ENCODE measurements at places on chromosomes 6 and 20. TPM values are rescaled to one million over a fixed set of nuclear protein-coding genes. Genes with fewer than 3 reads are reported as not detected.

HLA-DRA gene
- 3.9 TPM for total RNA-seq

C20orf141 gene
- total RNA-seq, result not detected

SLC22A7 gene
- 0.31 TPM for total RNA-seq

PRR18 gene
- 0.47 TPM for total RNA-seq

- no peak for DNase-seq
Measured at GRCh38 chr6:46465294-46466165, 25.7 kb downstream of the RCAN2 start.

GRCh38 chr20:48336597-48336996 is 491.2 kb downstream of the PREX1 start:
- no peak for DNase-seq

SLC17A2 gene
- total RNA-seq, result not detected

MMP24 gene
- 76.1 TPM for total RNA-seq
